Cortex of kidney (tissue), 1 donor: ENCODE measurements at places on chromosomes 3 and 15.

DNA sequence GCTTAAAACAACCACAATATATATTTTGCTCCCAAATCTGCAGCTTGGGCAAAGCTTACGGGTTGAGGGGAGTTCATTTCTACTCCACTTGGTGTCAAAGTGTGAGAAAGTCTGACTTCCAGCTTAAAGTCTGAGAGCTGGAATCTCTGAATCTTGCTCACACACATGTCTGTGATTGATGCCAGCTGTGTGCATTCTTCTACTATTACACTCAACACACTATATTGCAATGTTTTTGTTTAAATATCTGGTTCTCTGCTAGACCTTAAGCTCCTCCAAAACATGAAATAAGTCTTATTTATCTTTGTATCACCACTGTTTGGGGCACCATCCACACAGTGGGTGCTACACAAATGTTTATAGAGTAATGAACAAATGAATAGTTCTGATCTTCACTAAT is 36.7 kb upstream of the SECISBP2L start:
- no peak for DNase-seq

DNA sequence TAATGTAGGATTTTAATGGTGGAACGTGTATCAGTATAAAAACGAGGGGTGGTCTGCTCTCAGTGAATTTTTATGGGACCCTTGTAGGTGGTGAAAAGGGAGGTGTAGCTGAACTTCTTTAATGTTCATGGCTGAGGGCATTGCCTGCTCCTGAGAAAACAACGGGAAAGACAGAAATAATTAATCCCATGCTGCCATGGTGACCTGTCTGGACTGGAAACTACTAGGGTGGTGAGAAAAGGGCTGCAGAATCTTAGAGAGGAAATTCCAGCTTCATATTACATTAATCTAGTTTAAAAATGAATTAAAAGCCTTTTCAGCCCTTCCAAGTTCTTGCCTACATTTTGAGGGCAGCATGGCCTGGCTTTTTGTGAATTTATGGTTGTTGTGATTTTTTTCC is 47.6 kb downstream of the ZBTB38 start:
- no peak for DNase-seq

- no peak for DNase-seq
Observed at GRCh38 chr15:67080118-67080899, 14.9 kb downstream of the SMAD3 start.

DNA sequence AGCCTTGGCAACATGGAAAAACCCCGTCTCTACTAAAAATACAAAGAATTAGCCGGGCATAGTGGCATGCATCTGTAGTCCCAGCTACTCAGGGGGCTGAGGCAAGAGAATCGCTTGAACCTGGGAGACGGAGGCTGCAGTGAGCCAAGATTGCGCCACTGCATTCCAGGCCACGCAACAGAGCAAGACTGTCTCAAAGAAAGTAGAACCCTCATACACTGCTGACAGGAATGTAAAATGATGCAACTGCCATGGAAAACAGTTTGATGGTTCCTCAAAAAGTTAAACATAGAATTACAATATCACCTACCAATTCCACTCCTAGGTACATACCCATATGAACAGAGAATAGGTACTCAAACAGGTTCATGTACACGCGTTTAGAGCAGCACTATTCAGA is 158.9 kb downstream of the TBC1D5 start:
- DNase-seq = no peak

DNA sequence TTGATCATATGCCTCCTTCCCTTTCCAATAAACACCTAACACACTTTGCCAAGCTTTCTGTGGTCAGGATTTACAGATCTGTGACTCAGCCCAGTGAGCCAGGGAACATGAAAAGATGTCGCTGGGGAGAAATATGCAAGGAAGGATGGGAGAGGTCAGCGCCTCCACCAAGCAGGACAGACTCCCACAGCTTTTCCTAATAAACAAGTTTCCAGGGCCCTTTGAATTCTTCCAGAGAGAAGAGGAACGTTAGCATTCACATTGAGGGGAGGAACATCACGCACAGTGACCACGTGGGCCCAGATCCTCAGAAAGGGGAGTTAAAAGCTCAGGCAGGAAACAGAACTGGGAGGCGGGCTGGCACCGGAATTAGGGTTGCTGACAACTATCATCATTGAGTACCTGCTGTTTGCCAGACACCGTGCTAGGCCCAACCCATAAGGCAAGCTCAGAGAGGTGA is 33.3 kb upstream of the MRPS22 start:
- no peak for DNase-seq

DNA sequence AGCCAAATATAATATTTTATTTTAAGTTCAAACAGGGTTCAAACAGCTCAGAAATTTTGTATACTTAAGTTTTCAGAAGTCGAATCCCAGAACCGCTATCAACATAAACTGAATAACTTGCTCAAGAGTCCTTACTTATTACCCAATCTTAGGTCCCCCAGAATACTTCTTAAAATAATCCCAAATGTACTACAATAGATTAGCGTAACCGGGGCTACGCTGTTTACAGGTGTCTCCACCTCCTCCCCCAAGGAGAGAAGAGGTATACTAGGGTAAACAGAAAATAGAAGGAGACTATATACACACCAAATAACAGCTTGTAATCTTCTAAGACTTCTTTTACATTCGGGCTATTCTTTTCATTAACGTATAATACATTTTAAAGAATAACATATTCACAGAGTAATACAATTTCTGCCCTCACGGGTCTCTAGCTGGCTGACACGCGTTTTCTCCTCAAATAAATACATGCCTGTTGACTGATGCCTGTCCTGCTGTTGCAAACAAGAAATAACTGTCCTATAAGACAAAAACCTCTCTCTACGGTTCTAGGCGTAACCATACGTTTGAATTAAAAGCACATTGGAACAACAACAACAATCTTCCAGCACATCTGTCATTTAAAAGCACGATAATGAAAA is 1.3 kb downstream of the DENND4A start:
- DNase-seq = no peak

DNA sequence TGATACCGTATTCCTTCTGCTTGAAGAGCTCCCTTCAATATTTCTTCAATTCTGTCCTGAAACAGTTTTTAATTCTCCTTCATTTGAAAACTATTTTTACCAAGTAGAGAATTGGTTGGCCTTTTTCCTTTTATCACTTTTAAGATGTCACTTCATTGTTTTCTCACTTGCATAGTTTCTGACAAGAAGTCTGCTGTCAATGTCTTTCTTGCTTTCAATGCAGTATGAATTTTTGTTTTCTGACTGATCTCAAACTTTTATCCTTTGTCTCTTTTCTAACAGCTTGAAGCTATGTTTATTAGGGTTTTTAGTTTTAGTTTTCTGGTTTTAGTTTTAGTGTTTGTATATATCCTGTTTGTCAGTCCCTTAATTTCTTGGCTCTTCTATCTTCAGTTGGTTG is 364.8 kb upstream of the TPRG1 start:
- no peak for DNase-seq

DNA sequence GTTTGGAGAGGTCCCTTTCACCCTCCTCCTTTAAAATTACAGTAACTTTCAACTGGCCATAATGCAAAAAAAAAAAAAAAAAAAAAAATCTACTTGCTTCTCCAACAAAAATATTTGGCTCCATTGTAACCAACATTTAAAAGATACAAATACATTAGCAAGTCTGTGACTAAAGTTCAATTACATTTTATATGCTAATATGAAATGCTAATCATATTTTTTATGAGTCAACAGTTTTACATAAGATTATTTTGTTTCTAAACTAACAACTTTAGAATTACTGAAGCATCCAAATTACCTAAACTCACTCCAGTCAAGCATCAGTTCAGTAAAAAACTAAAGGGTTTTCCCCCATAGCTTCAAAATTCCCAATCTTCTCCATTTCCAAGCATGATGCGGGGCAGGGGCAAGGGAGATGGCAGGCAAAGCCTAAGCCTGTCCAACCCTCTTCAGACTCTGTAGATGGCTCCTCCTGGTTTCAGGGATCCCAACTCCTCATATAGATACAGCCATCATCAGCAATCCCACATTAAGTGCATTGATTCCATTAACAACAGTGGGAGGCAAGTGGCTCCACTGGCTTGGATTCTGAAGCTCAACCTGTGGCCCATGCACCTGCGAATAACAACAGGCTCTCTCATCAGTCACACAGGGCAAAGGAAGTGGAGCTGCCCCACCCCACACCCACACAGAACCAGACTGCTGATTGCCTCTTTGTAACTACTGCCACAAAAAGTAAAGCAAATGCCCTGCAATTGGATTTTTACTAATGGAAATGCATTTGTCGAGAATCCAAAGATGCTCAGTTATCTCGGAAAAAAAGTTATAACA is 15.0 kb downstream of the SFMBT1 start:
- DNase-seq = no peak

- no peak for DNase-seq
Observed at GRCh38 chr3:138781012-138781470, 53.7 kb downstream of the PIK3CB start.

- no peak for DNase-seq
Observed at GRCh38 chr15:100635406-100636071, 33.1 kb downstream of the ASB7 start.

DNA sequence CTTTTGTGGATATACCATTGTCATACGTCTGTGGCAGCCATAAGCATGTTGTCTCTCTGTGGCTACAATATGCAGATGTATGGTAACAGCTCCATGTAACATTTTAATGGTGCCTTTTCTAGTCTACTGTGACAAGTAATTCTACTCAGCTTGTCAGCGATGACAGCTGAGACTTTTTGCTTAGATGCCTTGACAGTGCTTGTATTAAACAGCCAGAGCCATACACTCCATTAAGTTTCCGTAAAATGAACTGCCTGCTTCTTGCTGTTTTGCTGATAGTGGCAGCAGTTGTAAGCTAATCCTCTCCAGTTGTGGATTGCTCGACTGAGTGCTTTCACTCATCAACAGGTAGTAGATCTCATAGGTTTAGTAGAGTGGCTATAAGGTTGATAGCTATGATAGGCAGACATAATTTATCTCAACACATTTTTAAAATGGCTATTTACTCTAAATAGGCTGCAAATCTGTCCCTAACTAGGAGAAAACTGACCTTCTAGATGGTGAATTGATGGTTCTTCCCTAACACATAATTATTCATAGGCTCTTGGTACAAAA is 260.2 kb upstream of the NAALADL2 start:
- no peak for DNase-seq

DNA sequence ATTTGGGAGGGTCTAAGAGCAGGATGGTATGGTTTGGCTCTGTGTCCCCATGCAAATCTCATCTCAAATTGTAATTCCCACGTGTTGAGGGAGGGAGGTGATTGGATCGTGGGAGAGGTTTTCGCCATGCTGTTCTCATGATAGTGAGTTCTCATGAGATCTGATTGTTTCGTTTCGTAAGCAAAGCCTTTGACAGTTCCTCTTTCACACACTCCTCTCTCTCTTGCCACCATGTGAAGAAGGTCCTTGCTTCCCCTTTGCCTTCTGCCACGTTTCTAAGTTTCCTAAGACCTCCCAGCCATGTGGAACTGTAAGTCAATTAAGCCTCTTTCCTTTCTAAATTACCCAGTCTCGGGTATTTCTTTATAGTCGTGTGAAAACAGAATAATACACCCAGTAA is 553.7 kb downstream of the TAFA4 start:
- DNase-seq = no peak

GRCh38 chr3:184651904-184652303 is 60.0 kb downstream of the MAGEF1 start:
- no peak for DNase-seq

- no peak for DNase-seq
Observed at GRCh38 chr3:77283108-77283507, 243.2 kb downstream of the ROBO2 start.

DNA sequence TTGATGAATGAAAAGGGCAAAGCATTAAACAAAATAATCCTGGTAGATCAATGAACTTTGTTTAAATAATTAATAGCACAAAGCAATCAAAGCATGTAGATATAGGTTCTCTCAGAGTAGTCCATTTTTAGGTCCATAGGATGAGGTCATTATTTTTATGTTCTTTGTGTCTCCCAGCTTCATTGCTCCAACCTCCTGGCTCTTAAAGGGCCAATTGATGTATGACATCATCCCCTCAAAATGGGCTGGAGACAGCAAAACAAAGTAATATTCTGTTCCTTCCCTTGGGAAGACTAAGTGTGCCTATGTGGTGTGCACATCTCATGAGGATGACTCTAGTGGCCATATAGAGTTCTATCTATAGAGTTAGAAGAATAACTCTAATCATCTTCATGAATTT is 49.5 kb downstream of the HMG20A start:
- no peak for DNase-seq

DNA sequence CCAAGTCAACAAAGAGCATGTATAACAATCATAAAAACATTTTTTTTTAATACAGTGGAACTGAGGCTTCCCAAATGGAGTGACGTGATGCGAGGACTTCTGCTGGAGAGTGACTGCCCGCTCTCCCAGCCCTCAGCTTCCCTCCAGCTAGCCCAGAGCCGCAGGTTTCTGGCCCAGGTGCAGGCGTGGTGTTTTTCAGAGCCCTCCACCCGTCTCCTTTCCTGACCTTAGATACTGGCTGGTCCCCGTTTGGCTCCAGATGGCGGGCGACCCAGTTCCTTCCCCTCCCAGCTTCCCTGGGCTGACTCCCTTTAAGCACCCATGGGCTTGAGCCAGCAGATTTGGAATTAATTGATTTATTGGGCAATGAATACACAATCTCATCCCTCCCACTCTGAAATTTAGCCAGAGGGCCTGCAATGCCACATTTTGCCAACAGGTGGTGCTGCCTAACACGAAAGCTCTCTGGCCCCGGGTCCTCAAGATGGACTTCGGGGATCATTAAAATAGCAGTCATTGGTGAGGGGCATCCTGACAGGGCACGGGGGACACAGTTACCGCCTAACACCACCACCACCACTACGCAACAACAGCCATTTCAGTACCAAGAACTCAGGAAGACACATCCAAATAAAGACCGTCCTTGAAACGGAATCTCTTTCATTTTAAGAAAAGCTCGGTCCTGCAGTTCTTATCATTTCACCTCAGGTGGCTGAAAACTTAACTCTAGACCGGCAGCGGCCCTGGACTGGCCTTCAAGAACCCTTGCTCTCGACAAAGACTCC is 47.5 kb upstream of the MUC4 start:
- DNase-seq = no peak

DNA sequence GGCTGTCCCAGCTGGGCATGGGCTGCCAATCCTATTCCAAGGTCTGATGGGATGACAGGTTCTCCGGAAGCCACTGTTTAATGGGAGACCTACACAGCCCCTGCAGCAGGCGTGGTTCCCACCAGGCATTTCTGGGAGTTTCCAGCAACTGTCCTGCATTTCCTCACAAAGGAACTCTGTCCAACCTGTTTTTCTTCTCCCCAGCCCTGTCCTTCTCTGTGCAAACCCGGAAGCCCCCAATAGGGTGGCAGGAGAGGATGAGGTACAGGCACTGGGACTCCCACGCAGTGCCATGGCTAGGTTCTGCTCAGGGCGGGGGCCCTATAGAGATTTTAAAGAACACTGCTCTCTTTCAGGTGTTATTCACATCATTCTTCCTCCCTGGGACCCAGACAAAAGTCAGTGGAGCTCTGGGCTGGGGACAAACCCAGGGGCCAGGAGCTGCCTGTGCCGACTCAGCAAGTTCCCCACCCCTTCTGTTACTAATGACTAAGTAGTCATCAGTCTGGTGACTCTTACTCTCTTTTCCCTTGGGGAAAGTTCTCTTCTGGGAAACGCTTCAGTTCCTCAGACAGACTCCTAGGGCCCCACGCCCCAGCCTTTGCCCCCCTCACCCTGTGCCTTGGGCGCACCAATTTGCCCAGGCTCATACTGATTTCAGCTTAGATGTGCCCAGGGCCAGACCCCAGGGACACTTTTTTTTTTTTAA is 97.7 kb downstream of the CD47 start:
- DNase-seq = no peak
